ENCODE measurements at places on chromosomes 3 and 15. TPM values are rescaled to one million over a fixed set of nuclear protein-coding genes. Genes with fewer than 3 reads are reported as not detected.

SLC2A2 gene
- total RNA-seq, result not detected

CYP8B1 gene
- not detected for total RNA-seq

DNA sequence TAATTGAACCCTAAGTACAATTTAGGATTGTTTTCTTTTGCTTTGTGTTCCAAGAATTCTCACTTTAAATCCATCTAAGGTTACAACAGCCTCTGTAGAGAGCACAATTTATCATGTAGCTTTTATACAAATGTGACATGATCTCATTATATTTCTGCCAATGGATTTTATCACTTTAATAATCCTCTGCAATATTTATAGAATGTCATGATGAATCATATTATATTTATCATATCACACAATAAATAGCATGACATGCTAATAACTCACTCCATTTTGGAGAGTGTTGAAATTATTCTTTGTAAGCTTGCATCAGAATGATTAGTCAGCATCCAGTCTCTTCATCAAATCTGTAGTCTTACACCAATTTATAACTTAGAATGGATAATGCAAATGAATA lies 280.6 kb upstream of the ZNF717 start:
- DNase-seq, result no peak

GRCh38 chr15:67018026-67018425 lies 47.4 kb upstream of the SMAD3 start:
- DNase-seq, result no peak

MANF gene
- 83.4 TPM for total RNA-seq

DTX3L gene
- 60.5 TPM for total RNA-seq

RPS17 gene
- total RNA-seq, result 950 TPM

Data from left colon (tissue), 2 donors.